ENCODE measurements at places on chromosomes 7 and 10.

DNA sequence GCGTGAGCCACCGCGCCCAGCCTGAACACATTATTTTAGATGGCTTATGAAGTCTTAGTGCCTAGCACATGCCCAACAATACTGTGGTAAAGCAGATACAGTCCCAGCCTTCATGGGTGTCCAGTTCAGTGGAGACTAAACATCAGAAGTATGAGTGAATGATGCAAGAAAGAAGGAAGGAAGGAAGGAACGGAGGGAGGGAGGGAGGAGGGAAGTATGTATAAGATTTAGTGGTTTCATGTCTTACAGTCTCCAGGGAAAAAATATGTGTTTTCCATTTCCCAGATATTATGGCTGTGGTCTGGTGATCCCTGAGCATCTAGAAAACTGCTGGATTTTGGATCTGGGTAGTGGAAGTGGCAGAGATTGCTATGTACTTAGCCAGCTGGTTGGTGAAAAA, 2.9 kb downstream of the AS3MT start:
- no peak for DNase-seq

GRCh38 chr10:3834404-3834803, 49.4 kb upstream of the KLF6 start:
- DNase-seq: no peak

DNA sequence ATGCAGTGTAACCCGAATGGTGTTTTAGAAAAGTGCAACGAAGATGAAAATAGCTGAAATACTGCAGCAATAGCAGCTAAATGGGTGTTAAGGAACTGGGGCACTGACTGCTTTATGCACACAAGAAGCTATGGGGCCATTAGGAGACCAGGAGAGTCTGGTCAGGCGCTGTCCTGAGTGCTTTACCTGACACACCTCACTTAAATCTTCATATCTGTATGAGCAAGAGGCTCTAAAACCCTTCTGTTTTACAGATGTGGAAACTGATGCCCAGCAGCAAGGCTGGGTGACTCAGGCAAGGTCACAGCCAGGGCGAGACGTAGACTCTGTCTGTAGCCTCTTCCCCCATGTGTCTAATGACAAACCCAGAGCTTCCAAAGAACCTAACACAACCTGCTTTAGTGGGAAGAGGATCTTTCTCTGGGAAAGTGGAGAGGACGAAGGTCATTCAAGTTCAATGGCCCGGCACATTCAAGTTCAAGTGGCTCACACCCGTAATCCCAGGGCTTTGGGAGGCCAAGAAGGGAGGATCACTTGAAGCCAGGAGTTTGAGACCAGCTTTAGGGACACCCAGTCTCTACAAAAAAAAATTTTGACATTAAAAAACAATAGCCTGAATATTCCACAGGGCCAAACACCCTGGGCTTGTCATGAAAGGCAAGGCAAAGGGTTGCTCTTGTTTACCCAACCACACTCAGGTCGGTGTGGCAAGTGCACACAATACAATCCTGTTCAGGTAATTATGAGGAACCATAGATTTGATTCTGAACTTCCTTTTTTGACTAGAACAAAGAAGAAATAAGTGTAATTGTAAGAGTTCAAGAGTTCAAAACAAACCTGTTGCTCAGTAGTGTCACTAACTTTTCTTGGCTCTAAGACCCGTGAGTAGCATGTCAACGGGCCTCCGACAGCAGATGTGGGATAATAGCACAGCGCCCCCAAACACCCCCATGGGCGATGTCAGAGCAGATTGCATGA, 53.7 kb upstream of the KLF6 start:
- DNase-seq: no peak

GRCh38 chr7:956031-956430, 1.6 kb upstream of the ADAP1 start:
- DNase-seq: no peak

- no peak for DNase-seq
These were observed 5.9 kb upstream of the SUN1 start for GRCh38 chr7:826230-826917.

GRCh38 chr7:30880941-30881340, 30.7 kb upstream of the AQP1 start:
- DNase-seq: no peak

DNA sequence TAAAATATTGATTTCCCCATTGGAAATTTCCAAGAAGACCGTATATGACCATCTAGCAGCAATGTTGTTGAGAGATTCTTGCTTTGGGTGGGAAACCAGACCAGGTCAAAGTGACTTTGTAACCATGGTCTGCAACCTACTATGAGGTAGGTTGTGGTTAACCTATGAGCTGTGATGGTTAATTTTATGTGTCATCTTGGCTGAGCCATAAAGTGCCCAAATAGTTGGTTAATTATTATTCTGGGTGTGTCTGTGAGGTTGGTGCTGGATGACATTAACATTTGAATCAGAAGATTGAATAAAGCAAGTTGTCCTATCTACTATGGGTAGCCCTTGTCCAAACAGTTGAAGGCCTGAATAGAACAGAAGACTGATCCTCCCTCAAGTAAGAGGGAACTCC, 18.3 kb upstream of the RALA start:
- no peak for DNase-seq

DNA sequence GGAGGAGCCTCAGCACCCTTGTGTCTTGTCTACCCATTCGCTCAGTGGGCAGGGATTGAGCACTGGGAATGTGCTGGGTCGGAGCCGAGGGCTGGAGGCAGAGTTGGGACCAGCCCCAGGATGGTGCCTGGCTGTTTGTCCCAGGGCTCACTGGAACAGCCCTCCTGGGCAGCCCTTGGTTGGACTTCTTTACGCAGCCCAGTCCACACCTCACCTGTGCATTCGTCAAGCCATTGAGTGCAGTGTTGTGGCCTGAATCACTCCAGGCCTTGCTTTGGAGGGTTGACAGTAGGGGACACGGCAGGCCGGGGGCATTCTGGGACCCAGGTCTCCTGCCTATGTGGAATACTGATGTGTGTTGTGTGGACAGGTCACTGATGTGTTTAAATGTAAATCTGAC, 229.6 kb downstream of the MGMT start:
- no peak for DNase-seq

DNA sequence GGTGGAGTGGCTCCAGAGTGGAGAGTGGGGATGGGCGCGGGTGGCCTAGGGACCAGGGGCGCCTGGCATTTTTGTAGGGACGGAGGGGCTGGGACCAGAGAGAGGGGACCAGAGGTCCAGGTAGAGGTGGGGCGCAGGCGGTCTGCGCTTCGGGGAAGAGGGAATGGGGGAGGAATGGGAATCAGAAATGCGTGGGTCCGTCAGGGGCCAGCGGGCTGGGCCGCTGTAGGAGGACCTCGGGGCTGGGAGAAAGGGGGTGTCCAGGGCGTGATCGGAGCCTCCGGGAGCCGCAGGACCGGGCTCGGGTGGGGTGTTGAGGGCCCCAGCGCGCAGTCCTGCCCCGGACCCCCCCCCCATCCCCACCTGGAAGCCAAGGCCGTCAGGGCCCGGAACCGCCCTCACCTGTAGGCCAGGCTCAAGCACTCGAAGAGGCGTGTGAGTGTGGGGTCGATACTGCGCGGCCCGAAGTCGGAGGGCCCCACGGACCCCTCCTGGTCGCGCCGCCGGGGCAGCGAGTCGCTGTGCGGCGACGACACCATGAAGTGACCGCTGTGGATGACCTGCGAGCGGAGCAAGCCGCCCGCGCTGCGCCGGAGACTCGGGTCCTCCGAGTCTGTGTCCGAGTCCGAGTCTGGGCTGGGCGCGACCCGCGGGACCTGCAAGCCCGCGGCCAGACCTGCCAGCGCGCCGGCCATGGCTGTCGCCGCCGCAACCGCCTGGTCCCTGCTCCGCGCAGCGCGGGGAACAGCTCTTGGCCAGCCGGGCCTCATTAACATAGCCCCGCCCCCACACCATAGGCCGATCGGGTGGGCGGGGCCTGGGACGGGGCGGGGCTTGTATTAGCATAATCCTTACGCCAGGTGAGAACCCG, at the start of gene MLXIPL:
Gene MLXIPL (minus strand): TSS at position 725 of the 871 bp plus-strand sequence. CDS start 30 bp downstream, at position 695.
- peak; percentile 82 for DNase-seq

DNA sequence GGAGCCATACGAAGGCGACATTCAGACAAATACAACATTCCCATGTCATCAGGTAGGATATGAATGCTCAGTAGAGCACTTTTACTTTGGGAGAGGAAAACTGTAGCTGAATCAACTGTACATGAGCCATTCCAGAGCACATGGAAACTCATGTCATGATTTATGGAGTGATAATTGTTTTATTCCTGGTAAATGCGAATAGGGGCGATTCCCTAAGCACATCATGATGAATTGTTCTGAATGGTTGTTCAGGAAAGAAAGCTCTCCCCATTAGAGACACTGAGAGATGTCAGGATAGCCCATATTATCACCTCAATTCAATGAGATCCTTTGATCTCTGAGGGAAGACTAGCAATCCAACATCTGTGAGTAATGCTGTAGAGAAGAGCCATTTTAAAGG, 243.6 kb downstream of the FOXP2 start:
- DNase-seq: no peak

- DNase-seq: no peak
These were observed 44.9 kb upstream of the SHH start for GRCh38 chr7:155857141-155857540.

- DNase-seq: no peak
These were observed 266 bp upstream of the MDFIC start for GRCh38 chr7:114921631-114922025.

DNA sequence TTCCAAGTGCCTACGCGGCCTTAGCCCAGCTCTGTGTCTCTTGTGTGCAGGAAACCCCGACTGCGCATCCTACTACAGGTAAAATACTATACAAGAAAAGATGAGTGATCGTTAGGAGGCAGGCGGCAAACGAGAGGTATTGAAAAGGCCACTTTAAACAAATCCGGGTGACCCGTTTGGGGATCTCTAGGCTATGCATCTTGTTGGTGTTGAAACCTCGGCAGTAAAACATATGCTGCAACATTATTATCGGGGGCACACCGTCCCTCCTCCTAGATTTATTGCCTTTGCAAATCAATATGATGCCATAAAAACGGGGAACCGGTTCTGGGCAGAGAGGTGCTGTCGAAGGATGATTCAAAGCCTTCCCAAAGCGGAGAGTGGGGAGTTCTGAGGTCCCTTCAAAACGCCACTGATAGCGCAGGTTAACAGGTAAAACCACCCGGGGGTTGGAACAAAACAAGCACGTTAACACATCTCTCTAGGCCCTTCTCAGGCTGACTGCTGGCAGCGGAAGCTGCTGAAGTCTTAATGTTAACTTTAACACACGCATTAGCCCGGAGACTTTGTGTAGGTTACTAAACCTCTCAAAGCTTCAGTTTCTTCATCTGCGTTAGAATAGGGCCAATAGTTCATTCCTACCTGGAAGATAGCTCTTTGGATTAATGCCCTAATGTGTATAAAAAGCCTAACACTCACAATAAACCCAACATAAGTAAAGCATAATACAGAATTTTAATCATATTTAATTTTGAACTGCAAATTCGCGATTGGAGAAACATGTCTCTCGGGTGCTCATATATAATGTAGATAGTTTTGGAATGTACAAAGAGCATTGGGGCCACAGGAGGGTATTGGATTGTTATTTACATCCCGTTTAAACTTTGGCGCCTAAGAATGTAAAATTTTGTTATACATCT, 2.6 kb upstream of the TBX20 start:
- no peak for DNase-seq

- DNase-seq: no peak
These were observed 270.7 kb upstream of the IGFBP3 start for GRCh38 chr7:46191776-46192175.

- DNase-seq: no peak
These were observed 34.0 kb upstream of the TMEM273 start for GRCh38 chr10:49222170-49222569.

GRCh38 chr10:105094048-105094447, 453.0 kb downstream of the SORCS3 start:
- DNase-seq: no peak

DNA sequence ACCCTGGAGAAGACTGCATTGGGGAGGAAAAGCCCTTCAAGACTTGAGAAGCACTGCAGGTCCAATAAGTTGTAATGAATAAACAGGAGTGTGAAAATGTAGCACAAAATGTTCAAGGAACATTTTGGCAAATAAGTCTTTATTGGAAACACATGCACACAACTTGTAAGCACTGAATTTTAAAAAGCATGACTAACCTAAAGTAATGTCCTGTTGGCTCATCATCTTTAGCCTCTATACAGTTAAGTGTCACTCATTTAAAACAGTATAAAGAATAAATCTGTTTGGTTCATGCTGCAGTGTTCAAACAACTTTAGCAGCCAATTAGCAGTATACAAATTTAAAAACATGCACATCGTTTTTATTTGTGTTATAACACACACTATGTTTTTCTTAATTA, 108.6 kb downstream of the CDK6 start:
- no peak for DNase-seq

DNA sequence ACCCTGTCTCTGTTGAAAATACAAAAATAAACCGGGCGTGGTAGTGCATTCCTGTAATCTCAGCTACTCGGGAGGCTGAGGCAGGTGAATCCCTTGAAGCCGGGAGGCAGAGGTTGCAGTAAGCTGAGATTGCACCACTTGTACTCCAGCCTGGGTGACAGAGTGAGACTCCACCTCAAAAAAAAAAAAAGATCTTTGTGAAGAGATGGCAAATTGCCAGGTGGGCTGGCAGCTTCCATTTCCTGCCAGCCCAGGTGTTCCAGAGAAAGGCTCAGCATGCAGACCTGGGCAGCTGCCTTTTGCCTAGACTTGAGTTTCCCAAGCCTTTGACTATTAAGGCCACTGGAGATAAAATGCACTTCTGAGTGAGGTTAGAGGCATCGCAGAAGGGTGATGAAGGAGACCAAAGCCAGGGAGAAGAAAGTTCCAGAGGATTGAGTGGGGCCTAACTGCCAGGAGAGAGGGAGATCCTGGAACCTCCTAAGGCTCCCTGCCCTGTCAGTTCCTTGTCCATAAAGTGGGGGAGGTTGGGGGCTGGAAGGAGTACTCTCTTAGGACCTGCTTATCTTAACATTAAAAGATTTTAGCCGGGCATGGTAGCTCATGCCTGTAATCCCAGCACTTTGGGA, 10.0 kb upstream of the DDIT4 start:
- peak; percentile 92 for DNase-seq

GRCh38 chr7:116521046-116521664, 3.7 kb upstream of the CAV1 start:
- DNase-seq: no peak

DNA sequence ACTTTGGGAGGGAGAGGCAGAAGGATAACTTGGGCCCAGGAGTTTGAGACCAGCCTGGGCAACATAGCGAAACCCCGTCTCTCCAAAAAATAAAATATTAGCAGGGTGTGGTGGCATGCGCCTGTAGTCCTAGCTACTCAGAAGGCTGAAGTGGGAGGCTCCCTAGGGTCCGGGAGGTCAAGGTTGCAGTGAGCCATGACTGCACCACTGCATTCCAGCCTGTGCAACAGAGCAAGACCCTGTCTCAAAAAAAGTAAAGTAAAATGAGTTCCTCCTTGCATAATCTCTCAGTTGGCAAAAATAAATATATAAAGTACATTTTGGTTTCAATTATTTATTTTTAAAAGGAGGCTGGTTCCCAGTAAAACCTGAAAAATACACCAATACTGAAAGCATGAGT, 11.8 kb downstream of the NANOS1 start:
- no peak for DNase-seq

DNA sequence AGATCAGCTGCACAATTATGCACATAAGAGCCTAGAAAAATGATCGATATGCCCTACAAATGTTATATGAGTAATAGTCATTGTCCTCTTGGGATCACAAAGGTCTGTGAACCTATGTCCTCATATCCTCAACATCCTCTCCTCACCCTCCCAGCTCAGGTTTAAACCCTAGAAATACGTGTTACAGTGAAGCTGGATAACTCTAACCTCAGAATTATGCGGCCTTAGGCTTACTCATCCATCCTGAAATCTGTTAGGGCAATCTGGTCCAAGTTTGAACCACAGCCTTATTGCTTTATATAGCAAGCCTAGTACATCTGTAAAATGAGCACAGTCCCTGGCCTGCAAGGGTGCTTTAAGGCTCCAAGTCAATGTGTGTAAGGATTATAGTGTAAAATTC, 84.2 kb upstream of the FRMD4A start:
- no peak for DNase-seq

Measured in NCI-H510A (cell line).